AG08396 (cell line): ENCODE measurements at places on chromosomes 7 and 10.

DNA sequence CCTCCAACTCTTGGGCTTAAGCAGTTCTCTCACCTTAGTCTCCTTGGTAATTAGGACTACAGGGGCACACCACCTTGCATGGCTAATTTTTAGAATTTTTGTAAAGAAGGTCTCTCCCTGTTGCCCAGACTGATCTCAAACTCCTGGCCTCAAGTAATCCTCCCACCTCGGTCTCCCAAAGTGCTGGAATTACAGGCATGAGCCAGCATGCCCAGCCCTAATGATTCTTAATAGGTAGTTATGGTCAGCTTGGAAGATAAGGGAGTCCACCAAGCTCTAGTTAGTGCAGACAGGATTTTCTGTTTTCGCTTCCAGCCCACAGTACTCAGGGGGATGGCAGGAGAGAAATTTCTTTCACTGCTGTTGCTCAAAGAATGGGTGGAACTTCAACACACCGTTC, 127.9 kb upstream of the PLXDC2 start:
- no peak for DNase-seq

GRCh38 chr7:95690367-95690947, 81.9 kb upstream of the DYNC1I1 start:
- peak; percentile 15 for DNase-seq

DNA sequence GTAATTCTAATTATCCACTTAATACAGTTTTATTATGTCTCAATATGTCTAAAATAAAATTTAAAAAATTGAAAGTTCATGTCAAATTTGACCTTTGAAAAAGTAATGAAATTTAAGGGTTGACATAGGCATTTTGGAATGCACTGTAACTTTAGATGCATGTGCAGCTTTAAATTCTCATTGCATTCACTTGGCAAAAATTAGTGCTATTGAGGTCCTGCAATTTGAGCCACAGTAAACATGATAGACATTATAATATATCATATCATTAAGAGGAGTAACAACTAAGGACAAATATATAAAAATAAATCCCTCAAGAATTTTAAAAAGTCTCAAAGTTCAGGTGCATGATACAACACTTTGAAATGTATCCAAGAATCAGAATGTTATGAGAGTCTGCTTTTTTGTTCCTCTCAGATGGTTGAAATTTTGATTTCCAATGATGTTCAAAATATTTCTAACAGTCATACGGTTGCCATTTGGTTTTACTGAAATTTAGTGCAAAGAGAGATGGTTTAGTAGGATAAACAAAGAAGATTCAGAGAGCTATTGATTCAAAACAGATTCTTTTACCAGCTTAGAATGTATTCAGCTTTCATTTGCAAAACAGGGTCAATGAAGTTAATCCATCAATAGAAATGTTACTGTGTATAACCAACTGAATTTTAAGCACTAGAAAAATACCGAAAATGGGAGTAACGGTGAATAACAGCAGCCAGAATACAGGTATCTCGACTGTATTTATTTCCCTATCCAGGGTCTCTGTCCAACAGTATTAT, 71.8 kb downstream of the SEMA3A start:
- no peak for DNase-seq

DNA sequence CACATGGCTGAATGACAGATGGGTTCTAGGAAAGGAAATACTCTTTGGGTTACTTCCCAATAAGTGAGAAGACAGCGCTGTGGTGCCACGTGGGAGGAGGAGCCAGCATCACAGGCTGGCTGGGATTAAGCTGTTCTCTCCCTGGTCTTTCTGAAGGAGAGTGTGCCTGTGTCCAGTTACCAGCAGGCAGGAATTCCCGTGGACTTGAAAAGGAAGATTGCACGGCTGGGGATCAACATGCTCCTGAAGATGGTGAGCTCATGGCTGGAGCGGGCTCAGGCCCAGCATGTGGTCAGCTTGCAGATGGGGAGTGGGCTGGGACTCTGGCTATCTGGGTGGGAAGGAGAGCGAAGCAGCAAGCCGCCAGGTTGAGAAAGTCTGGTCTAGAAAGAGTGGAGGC, 8.1 kb downstream of the ADCK2 start:
- DNase-seq, result no peak

GRCh38 chr7:116588225-116588624, 63.4 kb downstream of the CAV1 start:
- DNase-seq, result peak; percentile 24

DNA sequence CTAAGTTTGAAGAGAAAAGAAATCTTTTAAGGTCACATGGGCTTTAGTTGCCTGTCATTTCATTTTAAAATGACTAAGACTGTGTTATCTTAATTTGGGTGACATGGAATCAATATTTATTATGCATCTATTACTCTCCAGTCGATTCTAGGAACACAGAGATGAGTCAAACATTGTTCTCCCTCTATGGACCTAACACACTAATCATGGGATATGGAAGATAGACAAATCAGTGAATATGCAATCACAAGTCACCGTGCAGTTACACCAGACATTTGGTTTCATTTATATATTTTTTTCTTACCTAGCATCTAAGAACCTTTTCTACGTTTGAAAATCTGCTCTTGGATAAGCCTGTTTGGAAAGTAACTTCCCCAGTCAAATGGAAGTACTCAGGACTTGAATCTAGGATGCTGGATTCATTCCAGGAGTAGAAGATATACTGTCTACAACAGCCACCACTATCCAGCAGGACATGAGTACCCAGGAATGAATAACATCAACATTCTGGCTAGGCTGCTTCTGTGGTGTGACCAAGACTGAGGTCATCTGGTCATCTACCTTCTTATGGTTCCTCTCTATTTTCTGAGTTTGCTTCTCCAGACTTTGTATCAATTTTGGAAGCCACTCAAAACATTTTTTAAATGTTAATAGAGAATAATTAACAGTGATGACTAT, 902.9 kb upstream of the LRRN3 start:
- DNase-seq, result no peak

- peak; percentile 72 for DNase-seq
These were observed 6.5 kb upstream of the NANOS1 start for GRCh38 chr10:119022846-119023552.

- no peak for DNase-seq
These were observed 496.9 kb upstream of the CELF2 start for GRCh38 chr10:10520491-10521385.

DNA sequence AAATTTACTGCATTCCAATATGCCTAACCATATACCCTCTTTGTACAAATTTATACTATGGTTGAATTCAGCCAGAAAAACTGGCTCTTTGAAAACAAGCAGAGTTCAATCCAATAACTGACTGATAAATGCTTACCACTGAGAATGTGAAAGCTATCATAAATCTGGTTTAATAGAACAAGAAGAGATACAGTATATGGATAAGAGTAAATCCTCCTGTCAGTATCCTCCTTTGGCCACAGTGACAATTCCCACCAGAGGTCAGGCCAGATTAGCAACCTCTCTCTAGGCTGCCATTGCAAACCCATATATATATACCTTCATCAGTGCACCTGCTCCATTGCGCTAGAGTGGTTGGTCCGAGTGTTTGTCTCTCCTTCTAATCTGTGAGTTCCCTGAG, 647.2 kb downstream of the GRM8 start:
- no peak for DNase-seq

GRCh38 chr10:126349101-126349500, 39.2 kb downstream of the ADAM12 start:
- no peak for DNase-seq

- no peak for DNase-seq
These were observed 13.2 kb upstream of the GOLGA7B start for GRCh38 chr10:97836446-97836845.

DNA sequence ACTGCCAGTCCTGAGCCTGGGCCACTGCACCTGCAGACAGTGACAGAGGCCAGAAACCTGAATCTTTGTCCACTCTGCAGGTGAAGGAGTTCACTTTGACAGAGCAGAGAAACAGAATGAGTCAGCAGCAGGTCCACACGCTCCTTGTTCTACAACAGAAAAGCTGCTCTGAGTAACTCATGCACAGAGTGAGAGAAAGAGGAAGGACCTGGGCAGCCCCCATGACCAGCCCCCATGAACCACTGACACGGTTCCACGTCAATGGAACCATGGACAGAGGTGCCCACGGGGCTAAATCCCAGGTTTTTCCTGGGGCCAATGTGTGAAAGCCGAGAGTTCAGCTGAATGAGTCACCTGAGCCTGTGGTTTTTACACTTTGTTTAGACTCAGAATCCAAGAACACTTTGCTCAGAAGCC, 40.8 kb upstream of the CTBP2 start:
- DNase-seq, result no peak

DNA sequence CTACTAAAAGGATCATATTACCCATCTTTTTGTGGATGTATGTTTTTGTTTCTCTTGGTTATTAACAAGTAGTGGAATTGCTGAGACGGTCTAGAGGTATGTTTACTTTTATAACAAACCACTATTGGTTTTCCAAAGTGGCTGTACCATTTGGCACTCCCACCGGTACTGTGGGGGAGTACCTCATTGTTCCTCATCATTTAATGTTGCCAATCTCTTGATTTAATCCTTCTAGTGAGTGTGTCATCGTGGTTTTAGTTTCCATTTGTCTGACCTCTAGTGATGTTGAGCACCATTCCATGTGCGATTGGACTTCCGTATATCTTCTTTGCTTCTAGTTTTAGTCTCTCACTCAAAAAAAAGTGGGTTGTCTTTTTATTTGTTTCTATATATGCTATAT, 50.4 kb downstream of the RBM33 start:
- no peak for DNase-seq

DNA sequence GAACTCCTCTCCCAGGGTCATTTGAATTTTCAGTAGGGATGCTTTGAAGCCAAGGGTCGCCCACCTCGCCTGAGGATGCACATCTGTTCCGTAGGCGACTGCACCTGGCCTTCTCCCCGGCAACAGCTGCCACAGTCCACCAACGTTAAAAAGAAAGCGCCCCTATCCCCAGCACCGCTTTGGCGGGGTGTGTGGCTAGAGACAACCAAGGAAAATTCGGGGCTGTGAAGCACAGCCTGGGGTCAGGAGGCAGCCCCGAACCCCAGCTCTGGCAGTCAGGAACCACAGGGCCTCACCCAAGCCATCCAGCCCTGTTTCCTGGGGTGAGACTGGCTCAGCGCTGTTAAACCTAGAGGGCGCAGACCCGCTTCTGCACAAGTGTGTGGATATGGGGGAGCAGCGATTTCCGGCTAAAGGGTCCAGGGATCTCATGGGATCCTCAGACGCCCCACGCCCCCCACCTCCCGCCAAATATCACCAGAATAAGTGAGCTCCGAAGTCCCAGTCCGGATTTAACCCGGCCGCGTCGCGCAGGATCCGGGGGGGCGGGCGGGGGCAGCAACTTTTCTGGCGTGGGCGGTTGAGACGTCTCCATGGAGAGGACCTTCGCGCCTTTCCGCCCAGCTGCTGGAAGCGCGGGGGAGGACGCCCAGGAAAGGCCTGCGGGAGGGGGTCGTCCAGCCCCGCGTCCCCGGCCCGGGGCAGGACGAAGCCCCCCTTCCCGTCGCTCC, 822 bp downstream of the ZC3HAV1L start:
- peak; percentile 75 for DNase-seq

GRCh38 chr7:2938514-2939192, 94.5 kb upstream of the GNA12 start:
- DNase-seq, result no peak

DNA sequence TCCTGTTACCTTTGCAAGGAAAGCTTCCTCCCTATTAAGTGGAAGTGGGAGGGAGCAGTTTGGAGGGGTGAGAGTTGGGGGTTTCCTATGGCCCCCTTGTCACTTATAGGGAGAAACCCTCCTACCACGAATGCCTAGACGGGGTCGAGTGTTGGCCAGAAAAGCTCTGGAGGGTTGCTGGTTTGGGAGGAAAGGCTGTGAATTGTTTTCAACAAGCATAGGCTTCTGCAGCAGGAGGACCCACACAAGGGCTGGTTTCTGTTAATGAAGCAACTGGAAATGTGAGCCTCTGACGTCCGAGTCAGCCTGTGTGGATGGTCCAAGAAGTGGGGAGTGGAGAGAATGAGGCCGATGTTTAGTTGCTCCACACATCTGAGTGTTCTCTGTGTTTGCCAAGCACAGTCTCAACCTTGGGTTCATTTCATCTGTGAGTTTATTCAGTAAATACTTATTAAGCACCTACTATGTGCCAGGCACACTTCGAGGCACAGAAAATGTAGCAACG, 37.3 kb upstream of the LEP start:
- DNase-seq, result no peak

DNA sequence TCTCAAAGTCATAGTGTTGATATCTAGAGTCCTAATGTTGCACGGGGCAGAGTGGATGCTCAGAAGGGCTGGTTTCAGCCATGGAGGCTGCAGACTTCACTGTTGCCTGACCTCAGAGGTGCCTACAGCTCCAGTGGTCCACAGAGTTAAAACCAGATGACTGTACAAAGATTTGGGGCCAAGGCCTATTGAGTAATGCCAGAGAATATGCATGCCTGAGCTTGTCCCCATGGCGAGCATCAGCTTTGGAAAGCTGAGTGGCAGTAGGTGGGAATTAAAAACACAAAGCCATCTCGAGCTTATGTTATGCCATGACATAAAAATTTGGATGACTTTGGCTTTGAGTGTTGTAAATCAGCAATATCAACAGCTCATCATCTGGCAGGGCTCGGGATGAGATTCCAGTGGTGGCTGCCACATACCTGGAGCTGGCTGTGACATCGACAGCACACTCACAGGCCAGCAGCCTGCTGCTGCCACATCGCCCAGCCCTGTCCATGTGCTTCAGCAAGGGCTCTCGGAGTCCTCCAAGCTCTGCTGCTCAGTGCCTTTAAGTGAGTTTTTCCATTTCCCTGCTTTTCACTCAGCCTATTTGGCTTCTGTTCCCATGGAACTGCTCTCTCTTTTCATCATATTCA, 379.6 kb downstream of the TNS3 start:
- DNase-seq, result no peak

GRCh38 chr7:137879357-137880158, 32.8 kb upstream of the DGKI start:
- DNase-seq, result peak; percentile 25

DNA sequence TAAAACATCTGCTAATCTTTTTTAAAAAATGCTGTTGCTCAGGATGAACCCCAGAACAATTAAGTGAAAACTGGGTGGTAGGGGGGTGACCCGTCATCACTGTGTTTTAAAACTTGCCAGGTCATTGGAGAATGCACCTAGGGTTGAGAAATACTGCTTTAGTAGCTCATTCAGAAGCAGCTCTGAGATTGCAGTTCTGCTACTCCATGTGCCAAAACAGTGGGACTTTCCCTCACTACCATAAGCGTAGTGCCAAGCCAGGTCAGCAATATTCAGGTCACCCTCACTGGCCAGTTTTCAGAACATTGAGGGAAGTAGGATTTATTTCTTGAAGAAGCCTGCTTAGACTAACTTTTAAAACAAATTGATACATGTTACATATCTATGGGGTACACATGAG, 5.2 kb downstream of the STEAP2 start:
- no peak for DNase-seq

GRCh38 chr7:37973915-37974314, 53.5 kb downstream of the EPDR1 start:
- DNase-seq, result no peak

DNA sequence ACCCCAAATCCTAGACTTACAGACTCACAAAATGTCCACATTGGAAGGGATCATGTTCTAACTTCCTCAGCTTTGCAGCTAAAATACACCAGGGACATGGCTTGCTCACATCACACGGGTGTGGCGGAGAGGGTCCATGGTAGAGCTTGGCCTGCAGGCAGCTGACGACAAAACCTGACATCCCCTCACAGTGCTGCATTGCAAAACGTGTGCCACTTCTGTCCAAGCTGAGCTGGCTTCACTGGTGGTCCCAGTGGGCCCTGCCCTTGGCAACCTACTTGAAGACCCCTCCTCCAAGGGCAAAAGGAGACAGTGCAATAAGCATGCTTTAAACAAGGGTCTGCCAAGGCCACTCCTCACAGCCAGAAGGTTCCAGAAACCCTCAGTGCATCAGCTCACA, 21.9 kb downstream of the ANXA11 start:
- no peak for DNase-seq
